ENCODE measurements at places on chromosomes 6 and 20.

GRCh38 chr6:135937106-135937505 is 85.6 kb downstream of the PDE7B start:
- no peak for DNase-seq

DNA sequence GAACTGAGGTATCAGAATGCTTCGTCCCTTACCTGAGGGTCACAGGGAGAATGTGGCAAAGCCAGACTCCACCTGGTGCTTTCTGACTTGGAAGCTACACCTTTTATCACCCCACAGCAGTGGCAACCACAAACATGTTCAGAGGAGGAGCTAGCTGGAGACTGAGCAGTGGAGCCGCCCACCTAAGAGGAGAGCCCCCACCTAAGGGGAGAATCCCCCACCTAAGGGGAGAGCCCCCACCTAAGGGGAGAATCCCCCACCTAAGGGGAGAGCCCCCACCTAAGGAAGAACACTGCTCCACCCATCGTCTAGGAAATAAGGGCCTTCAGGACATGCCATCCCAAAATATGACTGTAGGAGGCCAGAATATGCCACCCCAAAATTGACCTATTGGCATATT is 4.0 kb downstream of the SLC52A3 start:
- DNase-seq, result no peak

GRCh38 chr20:11188843-11189603 is 515.2 kb upstream of the JAG1 start:
- DNase-seq, result no peak

GRCh38 chr6:113969888-113970804 is 802 bp downstream of the HDAC2 start:
- DNase-seq, result peak; percentile 33

GRCh38 chr6:91099479-91099878 is 512.6 kb upstream of the MAP3K7 start:
- DNase-seq, result no peak

- DNase-seq, result no peak
Measured at GRCh38 chr20:35661053-35661452, 3.6 kb downstream of the CPNE1 start.

- DNase-seq, result no peak
Measured at GRCh38 chr6:137427656-137428290, 66.4 kb downstream of the OLIG3 start.

DNA sequence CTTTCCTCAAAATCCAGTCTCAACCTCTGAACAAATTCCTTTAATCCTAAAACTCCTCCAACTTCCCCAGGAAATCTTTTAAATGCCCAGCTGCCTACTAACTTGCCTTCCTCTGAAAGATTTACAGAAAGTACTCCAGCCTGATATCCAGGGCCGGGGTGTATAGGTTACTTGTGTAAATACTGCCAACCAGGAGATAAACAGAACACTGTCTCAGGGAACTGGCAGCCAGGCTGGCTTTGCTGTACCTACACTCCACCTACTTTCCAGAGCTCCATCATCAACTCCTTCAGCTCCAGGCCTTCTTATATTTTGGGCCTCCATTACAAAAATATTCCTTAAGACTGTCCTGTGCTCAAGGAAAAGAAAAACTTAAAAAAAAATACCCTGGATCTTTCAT is 85.9 kb downstream of the CEP162 start:
- no peak for DNase-seq

GRCh38 chr6:118356054-118356453 is 192.0 kb upstream of the PLN start:
- no peak for DNase-seq

GRCh38 chr6:12096342-12096741 is 84.2 kb downstream of the HIVEP1 start:
- DNase-seq, result no peak

GRCh38 chr6:21769968-21770367 is 176.4 kb downstream of the SOX4 start:
- no peak for DNase-seq

- DNase-seq, result no peak
Measured at GRCh38 chr20:4791121-4791520, 69.4 kb downstream of the PRND start.

DNA sequence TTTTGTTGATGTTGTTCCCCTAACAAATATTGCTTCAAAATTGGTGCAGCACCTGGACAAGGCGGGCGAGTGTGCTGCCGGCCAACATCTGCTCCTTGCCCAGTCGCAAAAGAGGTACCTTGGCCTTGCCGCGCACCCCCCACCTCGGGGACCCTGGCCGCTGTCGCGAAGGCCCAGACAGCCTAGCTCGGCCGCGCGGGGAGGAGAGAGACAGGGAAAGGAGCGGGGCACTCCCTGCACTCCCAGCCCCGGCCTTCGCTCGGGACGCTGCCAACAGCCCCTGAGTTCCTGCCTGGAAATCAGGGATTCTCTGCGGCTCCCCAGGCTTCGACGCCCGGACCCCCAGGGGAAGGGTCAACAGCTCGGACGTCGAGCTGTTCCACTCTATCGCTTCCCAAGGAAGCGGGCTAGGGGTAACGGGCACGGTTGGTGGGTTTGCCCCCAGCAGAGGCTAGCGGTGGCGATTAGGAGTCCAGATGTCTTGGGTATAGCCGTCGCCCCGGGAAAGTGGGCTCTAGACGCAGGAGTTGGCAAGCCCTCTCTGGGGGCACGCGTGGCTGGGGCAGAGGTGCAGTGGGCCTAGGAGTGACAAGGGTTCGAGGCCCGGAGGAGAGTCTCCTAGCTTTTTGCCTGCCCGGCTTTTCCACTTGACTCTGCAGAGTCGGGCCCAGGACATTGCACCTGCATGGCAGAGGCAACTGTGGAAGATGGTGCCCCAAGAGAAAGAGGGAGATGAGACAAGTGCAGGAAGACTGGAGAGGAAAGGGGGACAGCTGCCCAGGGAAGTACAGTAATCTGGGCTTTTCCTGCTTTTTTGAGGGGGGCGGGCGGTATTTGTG is 8.2 kb downstream of the POU3F2 start:
- DNase-seq, result no peak

GRCh38 chr6:85418059-85418458 is 31.8 kb upstream of the NT5E start:
- DNase-seq, result no peak

- no peak for DNase-seq
Measured at GRCh38 chr6:62974452-62974851, 236.8 kb upstream of the FKBP1C start.

GRCh38 chr6:79719248-79719960 is 88.3 kb downstream of the SH3BGRL2 start:
- DNase-seq, result no peak

GRCh38 chr6:114537977-114538376 is 195.2 kb upstream of the HS3ST5 start:
- DNase-seq, result no peak

DNA sequence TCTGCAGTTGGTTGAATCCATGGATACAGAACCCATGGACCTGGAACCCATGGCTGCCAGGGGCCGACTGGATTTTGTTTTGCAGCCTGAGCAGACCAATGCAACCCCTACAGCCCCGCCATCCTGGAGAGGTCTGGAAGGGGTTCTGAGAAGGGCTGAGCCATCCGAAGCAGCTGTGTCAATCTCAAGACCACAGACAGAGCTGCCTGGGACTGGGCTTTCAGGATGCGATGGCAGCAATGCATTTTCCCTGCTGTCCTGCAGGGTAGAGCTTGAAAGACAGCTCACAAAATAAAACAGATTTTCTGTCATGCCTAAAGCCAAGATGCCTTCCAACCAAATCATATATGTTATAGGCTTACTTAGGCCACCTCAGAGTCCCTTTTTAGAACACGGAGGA is 125.8 kb upstream of the NXT1 start:
- DNase-seq, result no peak

DNA sequence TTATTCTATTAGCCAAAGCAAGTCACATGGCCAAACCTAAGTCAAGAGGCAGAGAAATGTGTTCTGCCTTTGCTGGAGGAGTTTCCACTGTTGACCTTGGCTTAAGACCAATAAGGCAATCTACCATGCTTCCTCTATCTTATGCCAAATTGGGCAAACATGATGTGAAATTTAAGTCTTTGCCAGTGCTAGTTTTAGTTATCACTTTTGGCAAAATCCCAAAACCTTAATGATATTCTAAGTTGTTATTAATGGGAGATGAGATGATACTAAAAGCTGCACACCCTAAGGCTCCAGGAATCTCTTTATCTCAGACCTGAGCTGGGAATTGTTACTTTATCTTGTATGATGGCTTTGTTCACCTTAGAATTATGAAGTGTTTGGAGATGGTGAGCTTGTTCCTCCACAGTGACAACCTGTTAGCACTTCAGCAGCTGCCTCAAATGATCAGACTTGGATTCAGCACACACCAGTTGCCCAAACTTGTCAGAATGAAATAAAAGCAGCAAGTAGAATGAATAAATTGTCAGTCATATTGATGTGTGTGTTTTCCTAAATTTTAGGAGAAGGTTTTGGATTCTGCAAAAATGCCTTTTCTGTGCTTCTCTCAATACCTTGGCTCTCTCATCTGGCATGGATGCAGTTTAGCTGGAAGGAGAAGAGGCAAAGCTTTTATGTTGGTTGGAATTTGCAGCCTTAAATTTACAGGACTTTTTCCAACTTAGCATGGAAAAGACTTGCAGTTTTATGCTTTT is 49.3 kb downstream of the RIN2 start:
- DNase-seq, result no peak

DNA sequence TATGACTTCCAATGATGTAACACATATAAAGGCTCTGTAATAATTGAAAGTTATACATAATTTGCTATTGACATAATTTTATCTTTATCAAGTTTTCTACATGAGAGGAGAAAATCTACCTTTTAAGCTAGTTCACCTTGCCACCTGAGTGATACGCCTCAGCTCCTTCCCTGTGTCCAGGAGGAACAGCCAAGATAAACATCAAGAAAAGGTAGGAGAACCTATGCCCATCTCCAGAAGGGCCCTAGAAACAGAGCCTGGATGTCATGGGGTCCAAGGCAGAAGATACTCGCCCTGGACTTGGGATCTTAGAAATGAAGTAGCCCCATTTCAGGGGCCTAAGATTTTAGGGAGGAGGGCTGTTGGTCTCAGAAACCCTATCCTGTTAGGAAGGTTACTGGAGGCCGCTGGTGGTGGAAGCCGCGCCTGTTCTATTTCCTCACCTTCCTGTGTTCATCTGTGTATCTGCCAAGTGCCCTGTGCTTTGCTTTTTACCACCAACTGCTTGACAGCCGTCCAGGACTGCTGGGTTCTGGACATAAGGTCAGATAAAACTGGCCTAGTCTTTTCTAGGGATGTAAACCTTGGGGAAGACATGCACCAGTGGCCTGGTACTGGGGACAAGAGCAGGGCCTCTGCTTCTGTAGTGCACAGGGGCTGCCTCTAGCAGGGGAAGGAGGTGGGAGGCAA is 178.5 kb downstream of the ARID1B start:
- no peak for DNase-seq

DNA sequence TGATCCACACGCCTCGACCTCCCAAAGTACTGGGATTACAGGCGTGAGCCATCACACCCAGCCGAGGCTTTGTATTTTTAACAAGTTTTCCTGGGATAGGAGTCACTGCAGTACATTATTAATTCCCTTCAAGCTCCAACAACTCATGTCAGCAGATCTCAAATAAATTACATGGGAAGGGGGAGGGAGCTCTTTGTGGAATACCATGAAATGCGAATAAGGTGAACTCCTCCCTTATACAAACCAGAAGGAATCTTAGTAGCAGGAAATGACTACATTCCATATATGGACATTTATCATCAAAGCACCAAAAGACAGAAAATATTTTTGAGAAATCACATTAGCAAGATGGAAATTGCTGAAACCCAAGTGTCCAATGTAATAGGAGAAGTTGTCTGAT is 2.9 kb downstream of the GSS start:
- DNase-seq, result no peak

- no peak for DNase-seq
Measured at GRCh38 chr6:36383606-36384005, 3.9 kb downstream of the ETV7 start.

- peak; percentile 28 for DNase-seq
Measured at GRCh38 chr6:166419286-166419685, 36.5 kb upstream of the MPC1 start.

DNA sequence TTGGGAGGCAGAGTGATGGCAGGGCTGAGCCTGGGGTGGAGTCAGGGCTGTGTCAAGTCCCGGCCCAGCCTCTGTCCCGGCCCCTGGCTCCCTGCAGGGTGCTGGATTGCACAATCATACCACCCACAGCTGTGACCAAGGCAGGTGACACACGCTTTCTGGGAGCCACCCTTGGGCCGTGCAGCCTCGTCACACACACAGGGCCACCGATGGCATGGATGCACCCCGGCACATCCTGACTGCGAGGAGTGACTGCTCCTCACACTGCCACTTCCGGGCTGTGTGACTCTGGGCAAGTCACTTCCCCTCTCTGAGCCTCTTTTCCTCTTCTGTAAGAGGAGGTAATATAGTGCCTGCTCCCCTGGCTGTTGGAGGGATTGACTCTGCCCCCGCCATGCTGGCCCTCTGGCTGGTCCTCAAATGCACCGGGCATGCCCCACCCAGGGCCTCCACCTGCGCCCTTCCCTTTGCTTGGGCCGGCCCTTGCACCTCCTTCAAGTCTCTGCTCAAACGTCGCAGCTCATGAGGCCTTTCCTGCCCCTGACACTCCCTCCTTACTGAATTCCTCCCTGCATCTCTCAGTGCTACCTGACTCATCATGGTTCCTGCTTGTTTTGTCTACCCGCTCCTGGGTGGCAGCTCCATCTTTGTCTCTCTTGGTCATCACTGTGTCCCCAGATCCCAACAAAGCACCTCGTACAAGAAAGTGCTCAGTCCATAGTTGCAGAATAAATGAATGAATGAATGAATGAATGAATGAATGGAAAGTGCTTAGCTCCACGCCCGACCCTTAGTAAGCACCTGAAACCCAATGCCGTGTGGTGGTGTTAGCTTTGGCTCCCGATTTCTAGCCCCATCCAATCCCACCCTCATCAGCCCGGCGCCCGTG is 93.5 kb downstream of the CEBPB start:
- no peak for DNase-seq

DNA sequence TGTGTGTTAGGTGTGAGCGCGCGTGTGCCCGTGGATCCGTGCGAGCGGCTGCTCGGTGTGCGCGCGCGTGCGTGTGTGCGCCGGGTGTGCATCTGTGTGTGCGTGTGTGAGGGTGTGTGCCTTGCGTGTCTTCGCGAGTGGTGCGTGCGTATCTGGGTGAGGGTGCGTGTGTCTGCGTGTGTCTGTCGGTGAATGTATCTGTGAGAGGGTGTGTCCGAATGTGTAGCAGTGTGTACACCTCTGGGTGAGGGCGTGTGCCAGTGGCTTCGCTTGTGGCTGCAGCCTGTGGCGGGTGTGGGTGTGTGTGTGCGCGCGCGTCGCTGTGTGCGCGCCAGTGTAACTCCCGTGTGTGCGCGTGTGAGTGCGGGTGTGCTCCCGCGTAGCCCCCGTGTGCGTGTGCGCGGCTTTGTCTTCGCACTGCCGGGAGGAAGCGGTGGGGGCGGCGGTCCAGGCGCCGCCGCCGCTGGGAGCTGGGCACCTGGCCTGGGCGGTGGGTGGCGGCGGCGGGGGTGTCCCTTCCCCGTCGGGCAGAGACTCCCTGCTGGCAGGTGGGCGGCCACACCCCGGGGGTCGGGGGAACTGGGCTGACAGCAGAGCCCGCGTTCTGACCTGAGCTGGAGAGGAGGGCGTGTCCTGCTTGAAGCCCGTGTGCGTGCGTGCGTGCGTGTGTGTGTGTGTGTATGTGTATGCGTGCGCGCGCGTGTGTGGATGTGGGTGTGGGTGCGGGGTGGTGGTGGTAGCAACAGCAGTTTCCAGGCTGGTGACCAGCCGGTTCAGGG is 61.3 kb upstream of the EPB41L1 start:
- DNase-seq, result peak; percentile 17
